ENCODE measurements at places on chromosomes 2 and 18.

DNA sequence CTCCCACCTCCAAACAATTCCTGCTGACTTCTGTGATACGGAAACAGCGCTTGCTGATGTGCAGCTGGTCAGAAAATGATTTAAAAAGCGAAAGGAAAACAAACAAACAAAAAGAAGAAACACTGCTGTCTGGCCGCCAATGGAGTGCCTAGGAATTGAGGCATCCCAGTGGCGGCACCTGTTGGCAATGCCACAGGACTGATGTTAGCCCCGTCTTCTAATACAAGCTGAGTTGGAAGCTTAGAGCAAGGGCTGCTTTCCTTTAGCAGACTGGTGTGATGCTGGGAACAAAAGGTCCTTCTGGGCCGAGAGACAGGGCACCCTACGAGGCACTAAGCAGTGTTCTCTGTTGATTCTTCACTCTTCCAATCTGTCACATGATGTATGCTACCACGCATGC is 163.6 kb upstream of the REV1 start:
- DNase-seq = no peak

DNA sequence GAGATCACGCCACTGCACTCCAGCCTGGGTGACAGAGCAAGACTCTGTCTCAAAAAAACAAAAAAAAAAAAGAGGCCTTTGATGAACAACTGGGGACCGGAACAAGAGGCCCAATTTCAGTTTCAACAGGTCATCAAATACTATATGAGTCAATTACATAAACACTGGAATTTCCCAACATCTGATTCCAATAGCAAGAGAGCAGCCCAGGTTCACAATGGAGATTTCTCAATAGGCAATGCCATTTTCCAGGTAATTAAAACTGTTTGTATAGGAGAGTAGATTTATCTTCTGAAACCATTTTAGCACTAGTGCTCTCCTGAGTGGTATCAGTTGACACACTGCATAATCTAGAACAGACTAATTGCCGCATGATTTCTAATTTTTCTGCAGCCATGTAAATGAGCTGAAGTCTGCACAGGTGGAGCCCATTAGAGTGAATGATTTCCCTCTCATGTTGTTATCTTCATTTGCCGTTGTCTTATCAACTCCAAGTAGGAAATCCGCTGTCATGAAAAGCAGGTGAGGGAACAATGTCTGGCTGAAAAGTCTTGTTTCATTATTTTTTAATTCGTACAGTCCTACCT is 264.1 kb upstream of the MEIS1 start:
- DNase-seq = no peak

- DNase-seq = no peak
Observed at GRCh38 chr2:3128786-3129185, 248.8 kb downstream of the EIPR1 start.

DNA sequence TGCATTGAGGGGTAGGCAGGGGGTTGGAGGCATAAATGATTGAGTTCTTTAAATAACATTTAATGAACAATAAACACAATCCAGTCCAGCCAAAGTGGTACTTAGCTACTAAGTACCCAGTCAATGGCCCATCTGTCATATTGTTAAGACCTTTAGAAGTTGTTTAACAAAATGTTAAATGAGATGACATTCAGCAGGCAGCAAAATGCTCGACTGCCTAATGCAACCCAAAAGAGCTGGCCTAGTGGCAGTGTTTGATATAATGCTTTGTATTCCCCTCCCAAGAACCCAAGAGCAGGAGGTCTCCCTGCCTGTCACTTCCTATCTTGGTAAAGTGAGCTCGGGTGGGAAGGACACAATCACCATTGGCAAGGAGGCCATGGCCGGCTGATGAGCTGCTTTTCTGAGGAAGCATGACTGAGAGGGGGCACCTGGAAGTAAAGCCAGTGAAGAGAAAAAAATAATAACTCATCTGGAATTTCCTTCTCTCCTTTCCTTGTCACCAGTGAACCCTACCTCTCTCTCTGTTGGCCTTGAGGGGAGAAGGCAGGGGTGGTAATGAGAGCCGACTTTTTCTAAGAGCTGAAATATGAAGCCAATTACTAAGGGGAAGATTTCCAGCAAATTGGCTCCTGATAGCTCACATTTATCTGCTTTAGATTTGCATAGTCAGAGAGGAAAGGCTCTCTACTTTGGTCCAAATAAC is 140.6 kb downstream of the C1D start:
- DNase-seq = no peak

DNA sequence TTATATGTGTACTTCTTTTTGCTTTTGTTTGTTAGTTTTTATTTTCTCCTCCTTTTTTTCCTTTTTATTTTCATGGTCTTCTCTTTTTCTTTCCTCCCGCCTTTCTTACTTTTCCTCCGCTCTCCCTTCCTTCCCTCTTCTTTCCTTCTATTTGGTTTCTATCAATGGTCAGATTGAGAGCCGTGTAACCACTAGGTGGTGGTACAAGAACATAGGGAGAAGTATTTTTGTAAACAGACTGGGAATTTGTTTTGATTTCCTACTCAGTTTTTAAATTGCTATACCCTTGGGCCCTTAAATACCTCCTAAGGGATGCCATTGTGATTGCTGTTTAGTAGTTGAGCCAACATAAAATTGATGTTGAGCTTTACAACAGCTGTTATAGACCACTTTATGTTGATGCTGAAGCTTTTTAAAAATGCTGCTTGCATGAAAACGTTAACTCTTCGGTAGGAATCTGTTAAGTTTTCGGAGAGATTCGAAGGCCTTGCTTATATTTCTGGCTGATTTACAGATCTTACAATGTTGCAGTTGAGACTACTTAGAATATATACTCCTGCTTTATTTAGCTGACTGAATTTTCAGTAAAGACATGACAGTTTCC is 124.2 kb downstream of the UBE2E3 start:
- peak; percentile 67 for DNase-seq

DNA sequence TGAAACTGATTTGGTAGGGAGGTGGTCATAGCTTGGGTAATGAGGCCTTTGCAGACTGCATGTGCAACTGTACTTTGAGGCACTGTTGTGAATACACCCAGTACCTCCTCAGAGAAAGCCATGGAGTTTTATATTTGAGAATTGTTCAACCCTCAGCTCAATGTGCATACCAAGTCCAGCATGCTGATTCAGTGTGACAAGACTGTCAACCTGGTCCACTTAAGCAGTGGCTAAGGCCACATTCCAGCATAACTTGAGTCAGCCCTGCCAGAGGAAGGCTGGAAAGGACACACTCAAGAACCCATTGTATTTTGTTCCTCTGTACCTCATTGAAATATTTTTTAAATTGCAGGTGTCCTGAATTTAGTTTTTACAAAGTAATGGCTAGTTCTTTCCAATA is 121.8 kb upstream of the HNMT start:
- no peak for DNase-seq

- DNase-seq = no peak
Observed at GRCh38 chr2:239472235-239472775, 71.5 kb upstream of the HDAC4 start.

DNA sequence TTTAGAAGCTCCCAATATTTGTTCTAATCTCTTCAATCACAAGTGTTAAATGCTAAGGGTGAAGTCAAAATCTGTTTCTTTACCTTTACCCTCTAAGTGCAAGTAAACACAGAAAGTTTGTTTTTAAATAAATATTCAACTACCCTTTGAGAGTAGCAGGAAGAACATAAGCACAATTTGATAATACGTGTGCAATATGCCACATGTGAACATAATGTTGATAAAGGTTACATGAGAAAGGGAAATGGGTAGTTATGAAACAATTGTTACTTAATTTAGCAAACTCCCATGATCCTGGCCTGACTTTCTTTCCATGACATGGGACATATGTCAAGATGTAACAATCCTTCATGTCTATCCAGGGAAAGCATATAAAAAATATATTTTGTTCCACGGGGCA is 7.1 kb downstream of the SPRED2 start:
- DNase-seq = peak; percentile 54

GRCh38 chr2:70328921-70329561 is 27.2 kb upstream of the FAM136A start:
- DNase-seq = no peak

DNA sequence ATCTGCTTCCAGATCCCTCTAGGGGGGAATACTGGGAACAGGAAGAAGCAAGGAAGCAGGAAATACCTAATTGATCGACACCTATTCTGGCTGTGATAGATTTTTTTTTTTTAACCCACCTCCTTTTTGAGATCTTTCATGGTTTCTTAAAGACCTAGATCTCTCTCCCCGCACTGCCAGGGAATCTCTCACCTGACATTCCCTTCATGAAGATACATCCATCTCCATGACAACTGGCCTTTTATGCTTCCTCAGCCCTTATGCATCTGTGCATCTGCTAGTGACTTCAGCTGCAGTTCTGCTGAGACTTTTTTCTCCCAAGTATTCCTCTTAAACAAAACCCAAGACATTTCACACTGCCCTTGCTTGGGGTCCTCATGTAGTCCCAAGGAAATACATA is 21.1 kb upstream of the CPO start:
- no peak for DNase-seq

- DNase-seq = peak; percentile 38
Observed at GRCh38 chr2:36554531-36554930, 43.4 kb downstream of the FEZ2 start.

DNA sequence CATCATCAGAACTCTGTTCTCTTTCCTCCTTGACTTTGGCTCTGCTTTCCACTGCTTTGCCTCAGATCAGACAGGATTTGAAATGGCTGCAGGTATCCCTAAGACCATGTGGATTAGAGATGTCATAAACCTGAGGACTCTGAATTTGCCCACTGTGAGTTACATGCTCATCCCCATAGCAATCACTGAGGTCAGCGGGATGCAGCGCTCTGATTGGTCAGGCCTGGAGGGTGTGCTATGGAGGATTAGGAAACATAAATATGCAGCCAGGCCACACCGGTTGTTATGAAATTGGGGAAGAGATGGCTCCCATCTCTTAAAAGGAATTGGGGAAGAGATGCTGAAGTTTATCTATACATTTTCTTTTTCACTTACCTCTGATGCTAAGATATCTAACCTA is 73.7 kb upstream of the DNAJC10 start:
- peak; percentile 15 for DNase-seq

GRCh38 chr2:5982903-5983265 is 290.7 kb downstream of the SOX11 start:
- DNase-seq = no peak

DNA sequence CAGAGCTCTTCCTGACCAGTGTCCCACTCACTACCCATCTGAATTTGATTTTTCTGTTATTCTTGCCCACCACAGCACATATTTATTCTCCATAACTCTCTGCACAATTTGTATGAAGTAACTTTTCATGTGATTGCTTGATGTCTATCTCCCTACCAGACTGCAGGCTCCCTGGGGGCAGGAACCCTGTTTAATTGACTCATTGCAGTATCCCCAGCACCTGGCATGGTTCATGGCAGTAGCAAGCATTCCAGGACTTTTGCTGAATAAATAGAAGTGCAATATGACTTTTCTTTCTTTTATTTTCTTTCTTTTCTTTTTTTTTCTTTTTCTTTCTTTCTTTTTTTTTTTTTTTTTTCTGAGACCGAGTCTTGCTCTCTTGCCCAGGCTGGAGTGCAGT is 88.7 kb upstream of the XPO1 start:
- DNase-seq = no peak

DNA sequence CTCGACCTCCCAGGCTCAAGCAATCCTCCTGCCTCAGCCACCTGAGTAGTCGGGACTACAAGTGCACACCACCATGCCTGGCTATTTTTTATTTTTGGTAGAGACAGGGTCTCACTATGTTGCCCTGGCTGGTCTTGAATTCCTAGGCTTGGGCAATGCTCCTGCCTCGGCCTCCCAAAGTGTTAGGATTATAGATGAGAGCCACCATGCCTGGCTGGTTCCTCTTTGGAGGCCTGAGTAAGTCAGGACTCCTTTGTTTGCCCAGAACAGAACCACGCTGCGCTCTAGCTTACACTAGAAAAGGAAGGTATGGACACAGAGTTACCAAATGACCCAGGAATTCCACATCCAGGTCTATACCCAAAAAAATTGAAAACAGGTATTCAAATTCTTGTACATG is 135.9 kb upstream of the SLC1A4 start:
- DNase-seq = no peak

DNA sequence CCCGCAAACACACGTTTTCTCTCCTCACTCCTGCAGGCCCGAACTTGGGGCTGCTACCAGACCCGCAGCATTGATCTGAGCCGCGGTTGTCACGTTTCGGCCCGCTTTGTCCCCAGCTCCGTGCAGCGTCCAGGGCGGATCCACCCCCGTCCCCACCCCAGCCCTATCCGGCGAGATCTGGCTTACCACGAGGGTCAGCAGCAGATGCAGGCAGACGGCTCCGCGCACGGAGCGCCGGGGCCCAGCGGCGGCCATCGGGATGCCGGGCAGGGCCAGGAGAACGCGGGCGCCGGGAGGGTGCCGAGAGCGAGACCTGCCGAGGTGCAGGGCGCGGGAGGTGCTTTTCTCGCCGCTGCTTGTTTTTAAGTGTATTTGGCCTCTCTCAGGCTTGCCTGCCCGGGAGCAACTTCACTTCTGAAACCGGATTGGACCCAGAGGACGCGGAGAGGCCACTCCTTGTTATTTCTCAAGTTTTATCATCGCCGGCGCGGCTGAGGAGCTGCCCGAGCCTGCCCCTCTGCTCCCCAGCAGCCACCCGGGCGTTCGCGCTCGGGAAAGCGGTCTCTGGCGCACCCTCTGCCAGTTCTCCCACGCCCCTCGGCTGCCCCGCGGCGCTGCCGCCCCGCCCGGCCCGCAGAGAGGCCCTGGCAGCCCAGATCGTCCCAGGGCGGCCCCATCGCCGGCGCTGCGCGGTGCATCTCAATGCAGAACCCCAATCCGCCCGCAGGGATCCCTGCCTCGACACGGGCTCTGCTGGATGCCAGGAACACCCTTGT is at the start of gene DSC3:
Gene DSC3 (minus strand): TSS at position 337 of the 776 bp plus-strand sequence. CDS start 82 bp downstream, at position 255.
- no peak for DNase-seq

GRCh38 chr2:175036582-175037018 is 31.4 kb upstream of the CHN1 start:
- DNase-seq = peak; percentile 52

DNA sequence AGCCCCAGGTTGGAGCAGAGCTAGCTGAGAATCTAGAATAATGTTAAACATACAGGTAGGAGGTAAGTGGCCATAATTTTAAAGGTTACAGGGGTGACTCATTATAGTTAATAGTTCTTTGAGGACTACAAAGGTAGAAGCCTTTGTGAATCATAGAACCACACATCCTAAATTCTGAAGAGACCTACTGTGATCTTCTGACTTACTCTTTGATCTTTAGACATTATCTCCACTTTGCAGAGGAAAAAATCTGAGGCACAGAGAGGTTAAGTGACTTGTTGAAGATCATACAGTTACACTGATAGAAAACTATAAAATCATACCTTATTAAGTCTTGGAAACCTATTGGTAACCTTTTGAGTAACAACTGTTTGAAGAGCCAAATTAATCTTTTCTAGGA is 1051.3 kb upstream of the NRXN1 start:
- no peak for DNase-seq

Measured in suppressor macrophage treated with lipopolysaccharide for 4 hours (primary cell).